CD4-positive, alpha-beta memory T cell (primary cell): ENCODE measurements at places on chromosomes 5 and 9. TPM values are rescaled to one million over a fixed set of nuclear protein-coding genes. Genes with fewer than 3 reads are reported as not detected.
A peak's percentile ranks its signal among the peaks of the same experiment; 100 is the strongest.

The FOXD4 gene
- 0.30 TPM for total RNA-seq

GRCh38 chr5:133118741-133119140 lies 66.9 kb downstream of the HSPA4 start:
- no peaks in the 10 kb centered on the region for H3K36me3 ChIP-seq
- no peaks in the 10 kb centered on the region for H3K27me3 ChIP-seq
- DNase-seq: no peak
- H3K4me3 ChIP-seq: no peak overlapping the region

- H3K36me3 ChIP-seq: no peaks in the 10 kb centered on the region
- no peak for DNase-seq
- H3K4me1 ChIP-seq: no peaks in the 10 kb centered on the region
- no peak overlapping the region for H3K4me3 ChIP-seq
These were observed 75.8 kb downstream of the KCNIP1 start for GRCh38 chr5:170579601-170580000.

DNA sequence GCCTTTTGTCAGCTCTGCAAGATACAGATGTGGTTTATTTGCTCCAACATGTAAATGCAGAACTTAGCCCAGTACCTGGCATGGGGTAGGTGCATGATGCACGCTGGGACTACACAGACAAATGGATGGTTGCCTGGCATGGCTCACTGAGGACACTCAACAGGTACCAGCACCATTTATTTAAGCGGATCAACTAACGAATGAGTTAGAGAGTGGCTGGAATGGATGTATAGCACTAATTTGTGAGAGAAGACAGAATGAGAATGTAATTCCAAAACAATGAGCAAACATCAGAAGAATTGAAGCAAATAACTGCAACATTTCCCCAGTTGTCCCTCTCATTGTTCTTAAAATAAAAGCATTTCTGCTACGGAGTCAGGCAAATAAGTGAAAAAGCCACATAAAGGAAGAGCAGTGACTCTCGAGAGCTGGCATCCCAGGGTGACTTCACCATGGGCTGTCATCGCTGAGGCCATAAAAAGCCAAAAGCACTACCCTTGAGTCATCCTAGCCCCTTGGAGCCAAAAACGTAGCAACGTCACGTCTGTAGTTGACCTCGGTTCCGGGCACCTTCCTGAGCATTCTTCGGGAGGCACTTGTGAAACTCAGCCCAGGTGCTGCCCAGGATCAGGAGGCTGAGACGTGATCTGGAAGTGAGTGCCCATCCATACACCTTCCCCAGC lies 290.3 kb downstream of the NSG2 start:
- H3K27me3 ChIP-seq: peaks cover 9% of the 10 kb centered on the region
- H3K36me3 ChIP-seq: no peaks in the 10 kb centered on the region
- no peak overlapping the region for H3K4me3 ChIP-seq
- DNase-seq: no peak

GRCh38 chr9:95116002-95116807 lies 201.3 kb downstream of the FANCC start:
- no peaks in the 10 kb centered on the region for H3K4me1 ChIP-seq
- H3K4me3 ChIP-seq: no peak overlapping the region
- no peak overlapping the region for H3K27ac ChIP-seq

DNA sequence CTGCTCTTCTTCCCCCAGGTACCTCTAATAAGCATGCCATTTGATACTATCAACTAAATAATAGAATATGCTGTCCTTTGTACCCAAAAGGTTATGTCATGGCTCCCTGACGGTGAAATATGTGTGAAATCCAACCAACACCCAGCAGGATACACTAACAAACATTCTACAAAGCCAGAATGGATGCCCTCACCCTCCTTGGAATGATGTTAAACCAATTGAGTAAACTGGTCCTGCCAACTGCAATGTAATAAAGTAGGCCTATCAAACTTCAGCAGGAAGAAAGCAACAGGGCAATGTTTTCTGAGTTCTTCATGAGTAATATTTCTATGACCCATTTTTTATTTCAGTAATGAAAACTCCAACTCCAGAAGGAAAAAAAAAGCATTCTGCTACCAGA lies 24.9 kb downstream of the RGMB start:
- no peak overlapping the region for H3K27ac ChIP-seq
- H3K4me3 ChIP-seq: no peak overlapping the region
- no peaks in the 10 kb centered on the region for H3K4me1 ChIP-seq

DNA sequence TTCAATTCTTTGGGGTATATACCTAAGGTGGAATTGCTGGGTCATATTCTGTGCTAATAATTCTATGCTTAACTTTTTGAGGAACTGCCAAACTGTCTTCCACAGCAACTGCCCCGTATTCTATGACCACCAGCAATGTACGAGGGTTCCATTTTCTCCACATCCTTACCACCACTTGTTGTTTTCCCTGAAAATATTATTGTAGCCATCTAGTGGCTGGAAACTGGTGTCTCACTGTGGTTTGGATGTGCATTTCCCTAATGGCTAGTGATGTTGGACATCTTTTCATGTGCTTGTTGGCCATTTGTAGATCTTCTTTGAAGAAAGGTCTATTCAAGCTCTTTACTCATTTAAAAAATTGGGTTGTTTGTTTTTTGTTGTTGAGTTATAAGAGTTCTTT lies 30.7 kb downstream of the MSX2 start:
- peaks cover 12% of the 10 kb centered on the region for H3K27me3 ChIP-seq
- H3K27ac ChIP-seq: no peak overlapping the region
- H3K4me1 ChIP-seq: no peaks in the 10 kb centered on the region
- H3K4me3 ChIP-seq: no peak overlapping the region
- H3K36me3 ChIP-seq: no peaks in the 10 kb centered on the region
- no peak for DNase-seq

GRCh38 chr5:38782180-38782835 lies 63.5 kb upstream of the OSMR start:
- H3K27me3 ChIP-seq: no peaks in the 10 kb centered on the region
- no peaks in the 10 kb centered on the region for H3K36me3 ChIP-seq
- H3K4me1 ChIP-seq: no peaks in the 10 kb centered on the region
- H3K4me3 ChIP-seq: no peak overlapping the region
- no peak overlapping the region for H3K27ac ChIP-seq

DNA sequence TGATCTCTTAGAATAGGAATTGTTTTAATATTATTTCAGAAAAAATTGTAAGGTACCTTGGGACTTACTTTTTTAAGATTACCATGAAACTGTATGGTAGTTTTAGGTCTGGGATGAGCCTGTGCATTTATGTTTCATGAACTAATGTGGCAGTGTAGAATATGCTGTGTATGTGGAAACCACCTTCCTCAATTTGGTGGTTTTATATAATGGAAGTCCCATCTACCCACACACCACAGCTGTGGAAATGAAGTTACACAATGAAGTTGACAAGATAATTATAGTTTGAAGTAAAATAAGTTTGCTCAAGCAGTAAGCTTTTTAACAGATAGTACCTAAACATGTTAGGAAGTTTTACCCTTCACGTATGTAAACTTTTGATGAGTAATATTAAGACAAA lies 24.4 kb downstream of the WDR36 start:
- no peaks in the 10 kb centered on the region for H3K27me3 ChIP-seq
- DNase-seq: no peak
- no peaks in the 10 kb centered on the region for H3K4me1 ChIP-seq
- no peak overlapping the region for H3K4me3 ChIP-seq

DNA sequence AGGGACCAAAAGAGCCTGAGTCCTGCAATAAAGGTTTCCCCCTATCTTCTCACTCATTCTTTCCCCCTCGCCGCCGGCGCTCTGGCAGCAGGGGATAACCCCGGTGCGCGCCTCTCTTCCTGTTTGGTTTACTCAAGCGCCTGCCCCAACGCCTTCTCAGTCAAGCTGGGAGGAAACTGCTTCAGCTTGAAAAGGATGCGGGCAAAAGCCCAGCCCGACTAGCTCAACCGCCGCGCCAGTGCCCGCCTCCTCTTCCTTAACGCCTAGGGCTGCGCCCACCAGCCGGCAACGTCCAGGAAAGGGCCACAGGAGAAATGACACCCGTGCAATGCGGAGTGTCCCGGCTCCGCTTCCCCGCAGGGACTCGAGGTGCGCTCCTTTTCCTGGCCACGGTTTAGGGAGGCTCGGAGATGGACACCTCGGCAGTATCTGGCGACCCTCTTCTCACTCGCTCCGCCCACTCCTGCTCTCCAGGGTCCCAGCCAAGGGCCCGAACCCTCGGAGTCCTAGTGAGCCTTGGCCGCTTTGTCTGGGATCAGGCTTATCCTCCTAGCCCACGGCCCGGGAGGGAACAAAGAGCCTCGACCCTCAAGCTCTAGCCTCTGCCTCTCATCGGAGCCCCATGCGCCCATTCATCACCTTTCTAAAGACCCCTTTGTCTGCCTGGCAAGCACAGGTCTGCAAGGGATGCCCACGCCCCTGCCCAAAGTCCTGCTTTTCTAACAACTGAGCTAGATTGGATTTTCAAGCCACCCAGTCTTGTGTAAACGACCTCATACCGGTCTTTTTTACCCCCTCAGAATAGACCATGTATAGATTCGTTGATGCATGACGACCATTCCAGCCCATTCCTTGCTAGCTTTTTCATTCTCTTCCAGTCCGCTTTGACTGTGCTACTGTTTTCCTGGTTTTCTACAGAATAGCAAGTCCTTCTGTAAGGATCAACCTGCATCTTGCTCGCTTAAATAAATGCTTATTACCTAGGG lies 2.0 kb downstream of the ST8SIA4 start:
- peak overlapping the region; percentile 91 for H3K27ac ChIP-seq
- H3K4me3 ChIP-seq: peak overlapping the region; percentile 89
- peak; percentile 91 for DNase-seq
- no peaks in the 10 kb centered on the region for H3K36me3 ChIP-seq
- peaks cover 54% of the 10 kb centered on the region for H3K4me1 ChIP-seq
- no peaks in the 10 kb centered on the region for H3K27me3 ChIP-seq
